Foreskin keratinocyte (primary cell): ENCODE measurements at places on chromosomes 1 and 21.
A peak's percentile ranks its signal among the peaks of the same experiment; 100 is the strongest.

- peak; percentile 29 for DNase-seq
Measured at GRCh38 chr1:39269791-39270342, 65.4 kb downstream of the MACF1 start.

- DNase-seq, result no peak
Measured at GRCh38 chr1:3418600-3418999, 35.9 kb upstream of the ARHGEF16 start.

- no peak for DNase-seq
Measured at GRCh38 chr1:22045604-22046228, 6.8 kb upstream of the CDC42 start.

DNA sequence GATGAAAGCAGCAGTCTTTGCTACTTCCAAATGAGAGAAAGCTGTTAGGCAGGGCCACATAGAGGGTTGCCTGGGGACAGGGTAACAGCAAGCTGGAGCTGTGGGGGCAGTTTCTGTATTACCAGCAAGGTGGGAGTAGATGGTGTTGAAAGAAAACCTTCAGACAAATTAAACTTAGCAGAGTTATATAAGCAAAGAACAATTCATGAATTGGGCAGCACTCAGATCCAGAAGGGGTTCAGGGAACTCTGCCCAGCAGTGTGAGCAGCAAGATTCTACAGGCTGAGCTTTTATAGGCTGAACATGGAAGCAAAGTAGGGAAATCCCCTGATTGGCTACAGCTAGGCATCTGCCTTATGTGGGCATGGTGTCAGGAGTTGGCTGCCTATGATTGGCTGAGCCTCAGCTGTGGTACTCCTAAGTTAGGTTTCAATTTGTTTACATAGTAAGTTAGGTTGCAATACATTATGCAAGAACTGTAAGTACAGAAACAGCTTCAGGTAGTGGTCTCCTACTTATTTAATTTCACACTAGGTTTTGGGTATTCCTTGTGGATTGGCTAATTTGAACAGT, 64.1 kb upstream of the TMPRSS2 start:
- DNase-seq, result no peak

GRCh38 chr1:51518586-51519047, 449 bp downstream of the EPS15 start:
- peak; percentile 39 for DNase-seq

- no peak for DNase-seq
Measured at GRCh38 chr21:37413553-37414291, 47.1 kb downstream of the DYRK1A start.

- DNase-seq, result no peak
Measured at GRCh38 chr21:31710586-31710985, 21.3 kb downstream of the SCAF4 start.

GRCh38 chr1:96211202-96211601, 510.4 kb upstream of the PTBP2 start:
- no peak for DNase-seq

DNA sequence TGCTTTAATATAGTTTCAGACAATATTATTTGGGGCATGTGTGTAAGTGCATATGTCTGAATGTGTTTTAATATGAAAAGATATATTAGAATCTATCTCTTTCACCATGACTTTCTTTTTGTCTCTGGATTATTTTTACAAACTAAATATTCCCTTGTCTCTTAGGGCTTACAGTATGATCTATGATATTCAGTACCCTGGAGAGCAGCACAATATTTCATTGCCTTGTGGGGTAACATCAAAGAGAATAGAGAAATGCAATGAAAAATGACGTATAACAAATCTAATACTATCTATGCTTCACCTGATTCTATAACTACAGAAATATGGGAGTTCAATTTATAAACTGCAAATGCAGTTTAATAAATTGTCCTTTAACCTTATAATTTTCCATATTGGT, 2084.5 kb downstream of the MRPL39 start:
- no peak for DNase-seq

- no peak for DNase-seq
Measured at GRCh38 chr1:158067662-158068061, 74.2 kb downstream of the KIRREL1 start.

DNA sequence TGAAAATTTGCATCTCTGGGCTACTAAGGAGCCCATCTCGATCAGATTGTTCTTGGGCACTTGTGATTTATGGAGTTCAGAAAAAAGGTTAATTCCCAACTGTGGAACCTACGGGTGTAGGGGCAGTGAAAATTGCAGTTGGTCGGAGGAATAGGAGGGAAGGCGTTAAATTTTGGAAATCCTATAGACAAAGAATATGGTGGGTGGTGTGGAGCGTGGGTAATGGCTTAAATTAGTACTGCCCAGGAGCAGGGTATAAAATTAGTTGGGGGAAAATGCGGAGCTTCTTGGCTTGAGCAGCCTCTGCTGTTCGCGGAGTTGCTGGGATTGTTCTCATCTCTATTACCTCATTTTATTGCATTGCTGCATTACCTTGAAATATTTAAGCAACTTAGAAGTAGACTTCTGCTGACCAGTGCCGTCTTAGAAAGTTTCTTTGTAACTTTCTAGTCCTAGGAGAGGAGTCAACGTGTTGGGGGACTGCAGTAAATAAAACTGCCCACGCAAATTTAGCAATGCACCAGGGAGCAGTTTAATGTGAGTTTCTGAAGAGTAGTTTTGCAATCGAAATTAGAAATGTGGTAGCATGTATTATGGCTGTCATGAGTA, 514 bp downstream of the S1PR1 start:
- peak; percentile 69 for DNase-seq

GRCh38 chr1:212430416-212430815, 2.3 kb upstream of the NENF start:
- no peak for DNase-seq

DNA sequence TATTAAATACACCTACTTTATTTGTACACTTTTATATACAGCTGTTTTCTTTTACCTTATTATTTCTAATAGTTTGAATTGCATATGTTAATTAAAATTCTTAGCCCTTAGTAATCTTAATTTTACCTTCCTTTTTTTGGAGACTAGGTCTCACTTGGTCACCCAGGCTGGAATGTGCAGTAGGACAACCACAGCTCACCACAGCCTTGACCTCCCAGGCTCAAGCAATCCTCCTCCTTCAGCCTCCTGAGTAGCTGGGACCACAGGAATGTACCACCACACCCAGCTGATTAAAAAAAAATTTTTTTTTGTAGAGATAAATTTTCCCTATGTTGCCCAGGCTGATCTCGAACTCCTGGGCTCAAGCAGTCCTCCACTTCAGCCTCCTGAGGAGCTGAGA, 15.0 kb upstream of the SDC3 start:
- DNase-seq, result no peak

DNA sequence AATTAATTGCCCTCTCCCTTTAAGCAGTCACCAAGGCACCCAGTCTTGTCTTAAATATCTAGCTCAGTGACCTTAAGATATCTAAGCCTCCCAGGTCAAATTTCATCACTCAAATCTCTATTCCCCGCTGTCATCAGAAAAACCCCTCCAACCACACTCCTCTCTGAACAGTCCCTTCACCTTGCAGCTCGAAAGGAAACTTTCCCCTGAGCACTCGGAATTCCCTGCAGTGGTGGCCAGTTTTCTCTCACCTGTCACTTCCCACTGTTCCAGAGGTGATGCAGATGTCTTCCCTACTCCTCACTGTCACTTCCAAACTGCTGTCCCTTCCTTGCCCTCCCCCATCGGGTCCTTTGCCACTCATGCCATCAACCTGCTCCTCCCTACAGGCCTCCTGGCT, 15.3 kb upstream of the SSX2IP start:
- DNase-seq, result no peak

GRCh38 chr1:89697383-89697782, 64.5 kb downstream of the LRRC8C start:
- DNase-seq, result no peak

GRCh38 chr1:28313702-28314546, 14.9 kb upstream of the MED18 start:
- DNase-seq, result peak; percentile 36

DNA sequence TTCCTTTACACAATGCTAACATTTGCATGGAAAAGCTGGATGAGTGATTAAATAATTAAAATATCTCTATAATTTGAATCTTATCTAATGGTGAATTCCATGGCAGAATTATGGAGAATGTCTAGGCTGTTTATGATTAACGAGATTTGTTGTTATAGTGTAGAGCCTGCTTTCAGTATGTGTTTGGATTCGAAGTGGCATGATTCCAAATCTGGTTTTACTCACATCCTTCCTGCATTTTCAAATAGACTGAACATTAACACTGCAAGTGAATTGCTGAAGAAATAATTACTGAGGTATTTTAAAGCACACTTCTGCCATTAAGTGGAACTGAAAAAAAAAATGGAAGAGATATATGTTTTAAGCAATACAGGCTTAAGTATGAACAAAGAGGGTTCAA, 5.1 kb upstream of the NEK7 start:
- DNase-seq, result no peak

GRCh38 chr1:63506782-63507181, 16.2 kb downstream of the ITGB3BP start:
- DNase-seq, result no peak
